Thoracic aorta (tissue), 2 donors: ENCODE measurements at places on chromosomes 1 and 21.

DNA sequence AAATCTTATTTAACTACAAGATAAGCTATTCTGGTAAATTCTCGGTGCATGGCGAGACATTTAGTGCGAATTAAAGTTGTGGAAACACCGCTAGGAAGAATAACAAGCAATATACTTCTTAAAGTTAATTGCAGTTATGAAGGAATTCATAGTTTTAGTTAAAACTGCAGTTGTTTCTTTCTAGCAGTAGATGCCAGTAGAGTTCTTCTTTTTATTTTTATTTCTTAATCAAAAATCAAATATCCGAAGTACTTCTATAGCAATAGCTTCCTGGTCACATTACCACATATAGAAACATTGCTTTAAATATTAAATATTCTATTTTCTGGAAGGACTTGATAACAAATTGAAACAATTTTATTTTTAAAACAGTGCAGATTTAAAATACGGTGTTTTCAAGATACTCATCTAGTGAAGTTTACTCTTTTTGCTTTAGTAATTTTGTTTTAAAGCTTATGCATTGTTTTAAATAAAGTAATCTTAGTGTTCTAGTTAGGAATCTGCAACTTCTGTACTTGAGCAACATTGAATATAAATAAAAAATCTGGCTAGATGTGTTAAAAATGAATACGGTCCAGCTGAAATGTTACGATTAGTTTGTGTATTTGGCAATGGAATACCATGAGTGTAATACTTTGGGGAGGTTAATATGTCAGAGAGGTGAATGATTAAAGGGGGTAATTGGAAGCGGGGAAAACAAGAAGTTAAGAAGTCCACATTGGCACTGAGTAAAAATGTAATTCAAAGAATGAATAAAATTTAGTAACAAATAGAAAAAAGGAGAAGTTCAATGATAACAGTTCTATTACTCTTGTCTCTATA is 2.7 kb upstream of the PRKACB start:
- DNase-seq = no peak

DNA sequence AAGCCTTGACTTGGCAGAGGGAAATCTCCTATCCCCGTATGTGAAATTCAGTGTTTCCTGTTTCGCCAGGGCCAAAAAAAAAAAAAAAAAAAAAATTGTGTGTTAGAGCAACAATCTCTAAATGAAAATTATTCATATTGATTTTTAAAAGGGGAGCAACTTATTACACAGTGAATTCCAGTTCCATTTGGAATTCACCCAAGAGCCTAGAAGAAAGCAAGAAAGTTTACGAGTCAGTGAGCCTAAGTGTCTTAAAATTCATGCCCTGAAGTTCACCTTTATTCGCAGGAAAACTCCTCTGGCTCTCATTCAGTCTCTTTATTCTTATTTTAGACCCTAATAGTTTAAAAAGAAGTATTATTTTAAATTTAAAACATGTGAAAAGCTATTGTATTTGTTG is 42.1 kb upstream of the HUNK start:
- DNase-seq = no peak

- DNase-seq = no peak
These were observed 111.8 kb upstream of the NBPF11 start for GRCh38 chr1:148263906-148264255.

GRCh38 chr1:44235808-44236207 is 22.5 kb downstream of the DMAP1 start:
- no peak for DNase-seq

- DNase-seq = no peak
These were observed 98.6 kb downstream of the ENAH start for GRCh38 chr1:225554216-225554812.

GRCh38 chr21:45870851-45871615 is 110.5 kb upstream of the COL6A1 start:
- no peak for DNase-seq

- no peak for DNase-seq
These were observed 84.8 kb upstream of the CACYBP start for GRCh38 chr1:174914991-174915390.

DNA sequence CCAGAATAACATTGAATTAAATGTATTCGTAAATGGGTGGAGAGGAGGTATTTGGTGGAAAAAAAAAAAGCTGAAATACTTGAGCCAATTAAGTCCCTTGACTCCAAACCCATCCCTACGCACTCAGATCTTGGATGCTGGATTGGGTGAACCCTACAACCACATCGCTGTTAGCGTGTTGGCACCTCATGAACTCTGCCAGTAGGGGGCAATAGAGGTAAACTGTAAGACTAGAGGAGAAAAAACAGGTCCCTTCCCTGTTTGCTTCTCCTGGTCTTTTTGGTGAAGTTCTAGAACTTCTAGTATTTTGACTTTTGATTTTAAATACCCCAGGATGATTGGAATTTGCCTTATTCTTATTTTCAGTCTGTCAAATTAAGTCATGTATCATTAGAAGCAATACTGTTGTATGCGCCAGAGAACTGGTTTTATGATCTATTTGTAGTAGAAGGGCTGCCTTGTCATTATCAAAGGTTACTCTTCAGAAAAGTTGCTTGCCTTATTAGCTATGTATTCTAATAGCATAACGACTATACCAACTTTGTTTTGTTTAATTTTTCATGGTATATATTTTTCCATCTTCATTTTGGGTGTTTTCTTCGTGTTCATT is 1.9 kb upstream of the OR13G1 start:
- DNase-seq = no peak

GRCh38 chr1:21664806-21665588 is 4.2 kb downstream of the RAP1GAP start:
- DNase-seq = no peak

GRCh38 chr21:31173881-31174555 is 135.7 kb upstream of the KRTAP19-8 start:
- no peak for DNase-seq

DNA sequence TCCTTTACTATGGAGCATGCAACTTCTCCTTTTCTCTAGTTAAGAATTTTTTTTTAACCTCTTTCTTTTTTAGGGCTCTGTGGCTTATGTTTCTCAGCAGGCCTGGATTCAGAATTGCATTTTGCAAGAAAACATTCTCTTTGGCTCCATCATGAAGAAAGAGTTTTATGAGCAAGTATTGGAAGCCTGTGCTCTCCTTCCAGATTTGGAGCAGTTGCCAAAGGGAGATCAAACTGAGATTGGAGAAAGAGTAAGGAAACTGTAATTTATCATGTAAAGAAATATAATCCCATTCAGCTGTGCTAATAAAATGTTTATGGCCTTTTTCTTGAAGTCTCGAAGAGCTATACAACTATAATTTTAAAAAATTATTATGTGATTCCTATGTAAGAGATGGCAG is 70.1 kb downstream of the HSPA13 start:
- DNase-seq = no peak

- peak; percentile 46 for DNase-seq
These were observed 71.2 kb upstream of the NBPF3 start for GRCh38 chr1:21368515-21369289.

DNA sequence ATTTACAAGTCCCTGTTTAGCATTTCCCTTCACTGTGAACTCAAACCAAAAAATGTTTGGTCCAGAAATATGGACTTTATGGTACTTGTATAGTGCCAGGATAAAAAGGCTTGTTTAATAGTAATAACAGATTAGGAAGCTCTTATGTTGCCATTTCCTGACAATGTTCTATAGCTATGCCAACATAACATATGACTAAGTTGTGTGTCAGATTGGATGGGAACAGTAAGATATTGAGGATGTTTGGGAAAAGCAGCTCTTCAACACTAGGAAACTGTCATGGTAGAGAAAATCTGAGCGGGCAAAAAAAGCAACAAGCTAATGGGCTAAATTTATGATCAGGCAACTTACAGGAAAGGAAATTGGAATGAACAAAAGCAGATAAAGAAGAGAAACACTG is 287.1 kb upstream of the ADGRL4 start:
- no peak for DNase-seq

DNA sequence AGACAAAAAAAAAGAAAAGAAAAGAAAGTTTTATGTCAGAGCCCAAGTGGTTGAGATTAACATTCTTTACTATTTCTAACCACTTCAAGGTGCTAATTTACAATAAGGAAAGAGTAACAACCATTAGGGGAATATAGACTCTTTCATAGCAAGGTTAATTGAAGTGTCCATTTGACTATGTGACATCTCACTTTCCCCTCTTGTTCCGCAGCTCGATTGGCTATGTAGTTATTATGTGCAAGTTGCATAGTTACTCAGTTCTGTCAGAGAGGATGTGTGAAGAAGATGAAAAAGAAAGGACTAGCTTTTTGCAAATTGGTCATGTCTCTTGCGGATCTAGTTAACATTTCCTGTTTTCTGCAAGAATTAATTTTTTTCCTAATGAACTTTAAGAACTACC is 273.7 kb downstream of the RGS7 start:
- no peak for DNase-seq

GRCh38 chr1:59309392-59309791 is 12.5 kb downstream of the FGGY start:
- DNase-seq = no peak

DNA sequence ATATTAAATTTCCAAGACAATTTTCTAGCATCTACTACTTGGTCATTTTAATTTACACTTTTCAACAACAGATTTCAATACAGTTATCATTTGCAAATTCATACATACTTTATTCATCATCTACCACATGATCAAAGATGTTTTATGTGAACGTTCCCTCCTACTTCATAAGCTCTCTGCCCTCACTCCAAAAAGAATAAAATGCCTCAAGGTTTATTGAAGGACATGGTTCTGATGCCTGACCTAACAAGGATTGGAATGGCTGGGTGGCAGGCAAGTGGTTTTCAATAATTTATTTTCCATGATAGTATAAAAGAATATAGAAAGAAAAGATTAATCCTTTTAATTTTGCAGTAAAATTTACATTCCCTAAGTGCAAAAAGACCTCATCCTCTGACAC is 5.4 kb downstream of the CDKN2C start:
- DNase-seq = no peak

DNA sequence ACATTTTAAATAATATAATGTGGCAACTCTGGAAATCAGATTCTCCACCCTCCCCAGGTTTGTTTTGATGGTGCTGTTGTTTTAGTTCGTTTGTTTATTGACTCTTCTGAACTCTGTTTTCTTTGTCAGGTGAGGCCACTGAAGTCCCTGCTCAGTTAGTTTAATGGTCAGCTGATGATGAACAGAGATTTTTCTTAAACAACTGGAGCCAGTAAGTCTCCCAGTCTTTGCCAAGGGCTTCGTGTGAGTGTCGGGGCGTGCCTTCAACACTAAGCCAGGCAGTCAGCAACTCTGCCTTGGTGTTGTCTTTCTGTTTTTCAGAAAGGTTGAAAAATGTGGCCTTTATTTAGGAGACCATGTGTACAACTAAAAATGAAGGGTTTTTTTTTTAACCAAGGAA is 58.9 kb downstream of the TEX35 start:
- DNase-seq = no peak

DNA sequence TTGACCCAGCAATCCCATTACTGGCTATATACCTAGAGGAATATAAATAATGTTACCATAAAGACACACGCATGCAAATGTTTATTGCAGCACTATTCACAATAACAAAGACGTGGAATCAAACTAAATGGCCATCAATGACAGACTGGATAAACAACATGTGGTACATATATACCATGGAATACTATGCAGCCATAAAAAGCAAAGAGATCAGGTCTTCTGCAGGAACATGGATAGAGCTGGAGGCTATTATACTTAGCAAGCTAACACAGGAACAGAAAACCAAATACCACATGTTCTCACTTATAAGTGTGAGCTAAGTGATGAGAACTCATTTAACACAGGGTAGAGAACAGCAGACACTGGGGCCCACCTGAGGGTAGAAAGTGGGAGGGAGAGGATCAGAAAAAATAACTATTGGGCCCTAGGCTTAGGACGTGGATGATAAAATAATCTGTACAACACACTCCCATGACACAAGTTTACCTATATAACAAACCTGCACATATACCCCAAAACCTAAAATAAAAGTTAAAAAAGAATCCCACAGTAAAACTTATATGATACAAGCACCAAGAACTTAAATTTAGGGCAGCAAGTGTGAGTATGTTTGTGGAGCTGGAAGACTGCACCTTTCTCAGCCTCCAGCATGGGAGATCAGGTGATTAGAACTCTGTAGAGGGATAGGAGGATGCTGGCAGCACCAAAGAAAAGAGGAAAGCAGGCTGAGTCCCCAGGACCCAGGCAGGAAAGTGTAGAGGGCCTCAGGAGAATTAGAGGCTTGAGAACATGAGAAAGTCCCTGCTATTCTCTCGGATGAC is 320.8 kb upstream of the USP24 start:
- no peak for DNase-seq

GRCh38 chr1:205508227-205508714 is 3.8 kb downstream of the CDK18 start:
- no peak for DNase-seq

DNA sequence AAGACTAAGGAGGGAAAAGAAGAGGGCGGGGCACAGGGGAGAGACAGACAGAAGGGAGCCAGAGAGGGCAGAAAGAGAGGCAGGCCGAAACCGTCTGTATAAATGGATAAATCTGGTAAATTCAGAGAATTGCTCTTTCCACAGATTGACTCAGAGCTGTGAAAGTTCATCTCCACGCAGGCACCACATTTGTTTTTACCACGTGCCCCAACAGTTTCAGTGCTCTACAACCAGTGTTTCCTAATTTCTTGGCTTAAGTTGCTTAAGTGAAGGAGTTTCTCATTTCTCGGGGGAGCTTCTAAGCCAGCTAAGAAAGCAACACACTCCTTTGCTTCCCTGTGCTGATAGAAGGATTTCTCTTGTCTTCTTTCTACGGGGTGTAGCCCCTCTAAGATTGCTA is 87.1 kb downstream of the ENAH start:
- no peak for DNase-seq

DNA sequence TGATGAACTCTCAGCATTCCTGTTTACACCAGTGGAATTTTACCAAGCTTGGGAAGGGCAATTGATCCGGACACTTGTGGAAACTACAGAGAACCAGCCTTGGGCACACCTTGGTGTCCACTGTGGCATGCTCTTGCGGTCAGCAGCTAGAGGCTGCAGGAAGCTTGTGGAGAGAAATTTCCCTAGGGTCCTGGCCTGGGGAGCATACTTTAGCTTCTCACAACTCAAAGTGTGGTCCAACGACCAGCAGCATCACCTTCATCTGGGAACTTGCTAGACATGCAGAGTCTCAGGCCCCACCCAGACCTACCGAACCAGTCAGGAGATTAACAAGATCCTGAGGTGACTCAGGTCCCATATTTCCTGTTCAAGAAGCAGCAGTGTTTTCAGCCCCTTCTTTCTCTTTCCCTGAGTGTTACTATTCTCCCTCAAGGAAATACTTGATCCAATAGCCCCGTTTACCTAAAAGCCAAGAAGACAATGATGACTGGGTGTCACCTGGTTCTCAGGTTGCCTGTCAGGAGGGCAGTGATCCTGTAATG is 55.7 kb upstream of the KCNE2 start:
- DNase-seq = no peak

DNA sequence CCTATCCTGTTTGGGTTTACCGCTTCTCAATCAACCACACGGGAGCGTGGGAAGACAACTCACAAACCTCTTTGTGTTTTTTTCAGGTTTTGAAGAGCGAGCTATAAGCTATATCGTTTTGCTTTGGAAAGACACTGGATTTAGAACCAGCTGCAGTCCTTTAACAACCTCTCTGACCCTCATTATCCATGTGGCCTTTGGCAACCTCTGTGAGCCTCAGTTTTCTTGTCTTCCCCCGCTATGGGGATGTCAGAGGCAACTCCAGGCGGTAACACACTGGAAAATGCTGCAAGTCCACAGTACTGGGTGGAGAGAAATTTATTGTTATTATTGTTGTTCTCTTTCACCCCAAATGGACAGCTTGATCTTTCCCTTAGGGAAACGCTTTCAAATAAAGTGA is 100.0 kb downstream of the ETS2 start:
- DNase-seq = no peak
